ENCODE measurements at places on chromosomes 11 and 22.

- DNase-seq: no peak
These were observed 33.6 kb upstream of the FIBIN start for GRCh38 chr11:26960281-26960680.

GRCh38 chr11:106187860-106188456, 110.5 kb downstream of the AASDHPPT start:
- DNase-seq: no peak

DNA sequence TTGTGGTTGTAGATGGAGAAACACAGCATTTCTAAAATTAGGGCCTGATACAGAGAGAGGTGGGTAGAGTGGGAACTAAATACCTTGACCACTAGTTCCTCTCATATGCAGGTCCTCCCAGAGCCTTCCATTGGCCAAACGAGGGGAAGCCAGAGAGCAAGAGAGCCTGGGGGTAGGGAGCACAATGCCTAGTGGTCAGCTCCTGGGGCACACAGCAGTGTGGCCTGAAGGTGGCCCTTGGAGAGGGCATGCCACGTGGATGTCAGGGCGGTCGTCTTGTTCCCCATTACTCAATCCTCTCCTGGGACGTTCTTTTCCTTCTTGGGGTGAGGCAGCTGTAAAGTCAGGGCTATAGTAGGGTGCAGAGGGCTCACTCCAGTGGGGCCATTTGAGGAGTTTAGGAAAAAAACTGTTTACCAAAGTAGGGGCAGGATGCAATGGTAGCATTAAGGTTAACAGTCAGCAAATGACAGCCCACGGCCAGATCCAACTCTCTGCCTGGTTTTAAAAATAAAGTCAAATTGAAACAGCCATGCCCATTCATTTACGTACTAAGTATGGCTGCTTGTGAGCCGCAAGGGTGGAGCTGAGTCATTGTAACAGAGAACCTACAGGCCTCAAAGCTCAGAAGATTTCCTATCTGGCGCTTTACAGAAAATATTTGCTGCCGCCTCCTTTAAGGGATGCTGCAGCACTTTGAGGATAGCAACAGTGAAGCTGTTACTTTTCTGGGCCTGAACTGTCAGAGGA, 7.6 kb downstream of the MYO18B start:
- no peak for DNase-seq

DNA sequence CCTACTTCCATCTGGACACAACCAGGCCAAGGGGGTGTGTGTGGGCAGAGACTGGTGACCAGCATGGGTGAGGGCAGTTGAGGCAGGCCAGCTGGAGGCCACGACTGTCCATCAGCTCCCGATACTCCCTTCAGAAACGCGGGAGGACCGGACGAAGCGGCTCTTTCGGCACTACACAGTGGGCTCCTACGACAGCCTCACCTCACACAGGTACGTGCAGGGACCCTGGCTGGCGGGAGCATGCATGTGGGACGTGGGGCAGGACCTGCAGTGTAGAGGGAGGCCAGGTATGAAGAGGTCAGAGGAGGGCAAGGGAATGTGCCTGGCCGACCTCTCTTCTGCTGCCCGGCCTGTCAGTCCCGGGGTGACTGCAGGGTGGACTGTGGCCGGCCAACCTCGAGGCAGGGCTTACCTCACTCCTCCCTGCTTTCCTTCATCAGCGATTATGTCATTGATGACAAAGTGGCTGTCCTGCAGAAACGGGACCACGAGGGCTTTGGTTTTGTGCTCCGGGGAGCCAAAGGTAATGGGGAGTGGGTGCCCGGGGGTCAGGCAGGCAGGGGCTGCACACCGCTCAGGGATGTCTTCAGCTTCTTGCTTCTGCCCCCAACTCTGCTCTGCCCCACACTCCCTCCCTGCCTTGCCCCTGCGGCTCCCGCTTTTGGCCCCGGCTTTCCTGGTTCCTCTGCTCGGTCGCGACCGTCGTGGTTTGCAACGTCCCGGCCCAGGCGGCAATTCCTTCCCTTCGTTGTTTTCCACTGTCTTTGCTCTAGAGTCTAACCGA, 31.3 kb downstream of the SHANK3 start:
- no peak for DNase-seq

GRCh38 chr11:19853920-19854319, 141.3 kb downstream of the NAV2 start:
- no peak for DNase-seq

GRCh38 chr11:124176925-124177715, 6.0 kb upstream of the OR10D3 start:
- DNase-seq: no peak

- no peak for DNase-seq
These were observed 54.2 kb downstream of the EP300 start for GRCh38 chr22:41146573-41146972.

- no peak for DNase-seq
These were observed 3.8 kb upstream of the GP1BB start for GRCh38 chr22:19719488-19720021.

DNA sequence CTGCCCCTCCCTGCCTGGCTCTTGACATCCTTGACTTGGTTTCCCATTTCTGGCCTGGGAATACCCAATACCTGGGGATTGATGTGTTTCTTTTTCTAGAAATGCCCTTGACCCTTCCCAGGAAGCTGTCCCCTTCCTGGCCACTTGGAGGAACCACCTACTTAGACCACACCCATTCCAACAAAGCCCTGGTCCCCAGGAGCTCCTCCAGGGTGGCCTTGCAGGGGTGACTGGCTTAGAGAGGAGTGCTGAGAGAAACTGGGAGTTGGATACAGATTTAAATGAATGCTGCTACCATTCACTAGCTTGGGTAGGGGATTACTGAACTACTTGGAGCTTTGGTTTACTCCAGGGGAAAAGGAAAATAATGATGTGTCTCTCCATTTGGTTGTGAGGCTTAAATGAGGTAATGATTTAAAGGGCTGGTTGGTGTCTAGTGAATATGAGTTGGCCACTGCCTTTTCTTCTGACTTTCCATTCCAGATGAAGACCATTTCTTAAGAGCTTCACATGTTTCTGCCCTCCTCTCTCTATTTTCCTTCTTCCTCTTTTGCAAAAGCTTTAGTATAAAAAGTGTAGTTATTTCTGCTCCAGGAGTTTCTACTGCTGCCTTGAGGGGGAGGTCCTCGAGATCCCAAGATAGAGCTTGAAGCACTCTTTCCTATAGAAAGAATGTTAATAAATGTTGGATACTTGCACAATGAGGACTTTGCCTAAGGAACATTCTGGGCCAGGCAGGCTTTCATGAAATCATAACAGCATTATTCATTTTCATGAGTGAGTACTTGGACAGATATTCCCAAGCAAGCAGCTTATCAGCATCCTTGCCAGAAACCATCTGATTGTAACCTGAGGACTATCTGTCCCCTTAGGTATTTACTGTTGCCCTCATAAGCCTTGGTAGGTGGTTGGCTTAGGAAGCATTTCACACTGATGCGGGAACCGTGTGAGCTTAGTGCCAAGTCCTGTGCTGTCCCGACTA, 22.4 kb downstream of the PANX1 start:
- no peak for DNase-seq

DNA sequence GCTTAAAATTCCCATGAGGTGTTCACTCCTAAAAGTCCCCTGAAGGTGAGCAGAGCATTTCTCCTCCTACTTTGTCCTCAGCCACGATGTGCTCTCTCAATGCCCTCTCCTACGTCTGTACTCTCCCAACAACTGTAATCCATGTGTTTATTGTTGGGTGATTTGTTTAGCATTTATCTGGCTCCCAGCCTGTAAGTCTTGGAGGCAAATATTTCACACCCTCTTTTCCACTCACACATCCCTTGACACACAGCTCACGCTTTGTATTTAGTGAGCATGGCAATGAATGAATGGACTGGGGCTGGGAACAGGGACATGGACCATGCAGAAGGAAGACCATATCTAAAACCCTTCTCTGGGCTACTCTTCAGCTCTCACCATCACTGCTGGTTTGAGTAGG, 22.6 kb downstream of the HTR3A start:
- DNase-seq: no peak

GRCh38 chr11:24754406-24754805, 257.6 kb downstream of the LUZP2 start:
- DNase-seq: no peak

GRCh38 chr22:29450222-29450621, 11.8 kb downstream of the RFPL1 start:
- DNase-seq: no peak

DNA sequence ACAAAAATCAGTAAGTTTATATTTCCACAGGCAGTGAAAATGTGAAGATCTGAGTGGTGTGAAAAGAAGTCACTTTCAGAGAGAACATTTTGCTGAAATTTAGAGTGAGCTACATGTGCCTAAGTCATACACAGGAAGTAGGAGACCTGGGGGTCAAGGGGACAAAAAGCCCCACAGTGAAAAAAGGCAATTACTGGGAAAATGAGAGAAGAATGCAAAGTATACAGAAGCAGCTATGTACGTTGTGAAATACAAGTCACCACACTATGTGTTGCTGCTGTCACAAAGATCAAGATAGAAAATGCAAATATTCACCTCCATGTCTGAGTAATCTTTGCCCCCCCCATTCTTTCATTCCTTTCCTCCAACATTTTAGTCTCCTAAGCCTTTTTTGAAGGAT, 21.6 kb upstream of the SESN3 start:
- no peak for DNase-seq

DNA sequence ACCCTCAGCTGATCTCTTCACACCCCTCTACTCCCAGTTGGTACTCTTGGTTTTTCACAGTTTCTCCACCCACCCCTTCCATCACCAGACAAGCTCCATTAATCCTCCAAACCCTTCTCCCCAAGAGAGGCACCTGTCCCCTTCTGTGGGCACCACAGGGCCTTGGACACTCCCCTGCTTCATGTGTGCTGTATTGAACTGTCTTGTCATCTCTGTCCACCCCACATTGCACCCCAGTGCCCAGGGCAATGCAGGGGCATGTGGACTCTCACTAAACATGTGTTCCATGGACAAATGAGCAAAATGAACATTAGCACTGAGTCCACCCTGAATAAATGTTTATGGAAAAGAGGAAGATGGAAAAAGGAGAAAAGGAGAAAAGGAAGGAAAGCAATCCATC, 181.4 kb downstream of the BCR start:
- no peak for DNase-seq

- peak; percentile 72 for DNase-seq
These were observed 7.0 kb downstream of the FXYD2 start for GRCh38 chr11:117817368-117818040.

- no peak for DNase-seq
These were observed 1.3 kb downstream of the PPP2R5B start for GRCh38 chr11:64925536-64926436.

DNA sequence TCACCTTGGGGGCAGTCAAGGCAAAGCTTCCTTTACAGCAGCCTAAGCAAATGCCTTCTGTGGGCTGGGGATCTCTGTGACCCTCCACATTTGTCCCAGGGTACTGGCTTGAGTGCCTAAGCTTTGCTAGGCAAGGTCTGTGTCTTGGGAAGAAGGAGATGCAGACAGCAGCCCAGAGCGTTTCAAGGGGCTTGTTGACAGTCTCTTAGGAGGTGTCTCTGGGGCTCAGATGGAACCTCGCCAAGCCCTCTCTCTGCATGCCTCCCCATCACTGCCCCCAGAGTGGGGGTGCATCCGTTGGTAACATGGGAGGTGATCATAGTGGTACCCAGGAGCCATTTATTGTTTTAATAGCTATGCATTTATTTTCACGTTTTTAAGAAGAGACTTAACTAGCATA, 29.1 kb upstream of the TMPRSS4 start:
- DNase-seq: no peak

- DNase-seq: no peak
These were observed 110.0 kb downstream of the TP53I11 start for GRCh38 chr11:44840521-44841251.

DNA sequence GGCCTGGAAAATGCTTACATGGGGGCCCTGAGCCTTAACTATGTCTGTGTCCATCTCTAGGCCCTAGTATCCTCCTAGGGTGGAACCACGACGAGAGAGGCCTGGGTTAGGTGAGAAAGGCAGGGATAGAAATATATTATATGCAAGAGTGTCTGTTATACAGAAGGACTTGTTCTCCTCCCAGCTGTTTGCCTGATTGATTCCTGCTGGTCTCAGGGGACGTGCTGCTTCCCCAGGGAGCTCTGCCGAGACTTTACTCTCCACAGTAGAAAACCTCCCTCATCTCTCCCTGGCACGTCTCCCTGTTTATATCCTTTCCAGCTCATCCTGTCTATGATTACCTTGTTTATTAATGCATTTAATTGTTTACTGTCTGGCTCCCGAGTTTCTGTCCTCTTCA, 132.6 kb downstream of the MIAT start:
- no peak for DNase-seq

- DNase-seq: peak; percentile 61
These were observed 58.3 kb downstream of the LDLRAD3 start for GRCh38 chr11:36002196-36002595.

DNA sequence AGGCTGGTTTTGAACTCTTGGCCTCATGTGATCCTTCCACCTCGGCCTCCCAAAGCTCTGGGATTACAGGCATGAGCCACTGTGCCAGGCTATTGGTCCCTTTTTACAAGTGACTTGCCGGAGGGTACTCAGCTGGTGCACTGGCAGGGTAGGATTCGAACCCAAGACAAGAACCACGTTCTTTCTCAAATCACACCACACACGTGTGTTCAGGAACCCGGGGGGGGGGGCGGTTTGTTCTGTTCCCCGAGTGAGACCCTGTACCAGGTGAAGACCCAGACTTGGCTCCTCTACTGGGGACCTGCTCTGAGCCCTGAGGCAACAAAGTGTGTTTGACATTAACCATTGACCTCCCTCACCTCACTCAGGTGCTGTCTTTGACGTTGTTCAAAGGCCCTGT, 3.8 kb upstream of the YWHAH start:
- DNase-seq: no peak

DNA sequence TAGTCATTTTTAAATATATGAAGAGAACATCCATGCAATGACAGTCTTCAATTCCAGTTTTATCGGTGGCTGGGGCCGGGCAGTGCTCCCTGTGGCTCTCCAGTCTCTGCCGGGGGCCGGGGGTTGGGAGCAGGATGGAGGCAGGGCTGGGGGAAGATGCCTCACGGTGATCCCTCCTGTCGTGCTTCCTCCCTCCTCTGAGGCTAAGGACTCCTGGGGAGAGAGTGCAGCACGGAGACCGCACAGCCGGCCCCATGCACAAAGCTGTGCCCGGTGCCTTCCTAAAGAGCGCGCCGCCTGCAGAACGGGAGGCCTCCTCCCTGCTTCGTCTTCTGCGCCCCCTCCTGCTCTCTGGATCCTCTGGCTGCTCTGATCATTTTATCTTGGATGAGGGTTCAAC, 20.5 kb downstream of the GAL start:
- DNase-seq: no peak

GRCh38 chr11:34986883-34987520, 70.6 kb downstream of the PDHX start:
- no peak for DNase-seq

Data from substantia nigra (tissue), 51 donors.